Activated CD8-positive, alpha-beta T cell treated with anti-CD3 and anti-CD28 coated beads for 36 hours (primary cell): ENCODE measurements at places on chromosomes 3 and 15.

DNA sequence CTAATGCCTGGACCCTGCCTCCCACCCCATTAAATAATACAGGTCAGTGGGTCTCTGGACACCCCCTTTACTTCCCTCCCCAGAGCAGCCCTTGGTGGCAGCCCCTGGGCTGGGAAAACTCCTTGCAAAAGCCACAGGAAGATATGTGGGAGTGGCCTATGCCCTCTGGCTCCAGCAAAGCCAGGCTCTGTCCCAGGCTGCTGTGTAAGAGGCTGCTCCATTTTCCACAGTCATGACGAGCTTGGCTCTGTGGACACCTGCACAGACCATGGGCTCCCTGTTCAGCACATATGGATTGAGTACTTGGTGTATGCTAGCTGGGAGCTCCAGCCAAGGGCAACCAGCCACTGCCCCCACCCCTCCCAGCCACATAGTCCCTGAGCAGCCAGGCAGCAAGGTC is 13.0 kb downstream of the CACNA2D2 start:
- no peak for DNase-seq

- no peak for DNase-seq
Observed at GRCh38 chr15:84857418-84858004, 27.0 kb upstream of the SLC28A1 start.

DNA sequence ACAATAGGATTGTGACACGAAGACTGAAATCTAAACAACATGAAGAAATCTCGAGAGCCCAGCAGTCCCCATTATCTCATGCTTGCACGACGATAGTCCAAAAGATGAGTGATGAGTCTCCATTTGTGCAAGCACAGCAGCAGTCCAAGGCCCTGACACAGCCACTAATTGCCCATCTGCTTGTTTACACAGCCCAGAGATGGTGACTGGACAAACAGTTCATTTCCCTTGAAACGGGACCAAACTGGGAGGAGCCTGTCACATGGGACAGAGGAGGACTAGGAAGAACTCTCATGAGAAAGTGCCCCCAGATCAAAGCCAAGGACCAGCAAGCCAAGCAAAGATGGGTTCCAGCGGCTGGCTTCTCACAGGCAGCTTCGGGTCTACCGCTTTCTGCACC is 121.0 kb downstream of the GREM1 start:
- DNase-seq: no peak

DNA sequence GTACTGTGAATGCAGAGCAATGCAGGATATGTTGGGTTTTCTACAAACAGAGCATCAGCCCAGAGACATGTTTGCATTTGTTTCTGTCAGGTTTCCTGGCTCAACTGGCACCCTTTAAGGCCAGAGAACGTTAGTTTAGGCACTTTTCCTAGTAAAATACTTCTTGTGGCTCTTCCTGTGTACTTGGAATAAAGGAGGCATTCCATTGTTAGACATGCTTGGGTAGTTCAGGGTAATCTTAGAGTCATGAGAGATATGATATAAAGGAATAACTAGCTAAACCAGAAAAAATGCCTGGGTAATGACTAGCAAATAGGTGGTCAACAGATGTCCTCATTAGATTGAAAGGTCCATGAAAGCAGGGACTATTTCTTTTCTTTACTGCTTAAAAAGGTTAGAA is 60.4 kb upstream of the RBM5 start:
- DNase-seq: no peak

DNA sequence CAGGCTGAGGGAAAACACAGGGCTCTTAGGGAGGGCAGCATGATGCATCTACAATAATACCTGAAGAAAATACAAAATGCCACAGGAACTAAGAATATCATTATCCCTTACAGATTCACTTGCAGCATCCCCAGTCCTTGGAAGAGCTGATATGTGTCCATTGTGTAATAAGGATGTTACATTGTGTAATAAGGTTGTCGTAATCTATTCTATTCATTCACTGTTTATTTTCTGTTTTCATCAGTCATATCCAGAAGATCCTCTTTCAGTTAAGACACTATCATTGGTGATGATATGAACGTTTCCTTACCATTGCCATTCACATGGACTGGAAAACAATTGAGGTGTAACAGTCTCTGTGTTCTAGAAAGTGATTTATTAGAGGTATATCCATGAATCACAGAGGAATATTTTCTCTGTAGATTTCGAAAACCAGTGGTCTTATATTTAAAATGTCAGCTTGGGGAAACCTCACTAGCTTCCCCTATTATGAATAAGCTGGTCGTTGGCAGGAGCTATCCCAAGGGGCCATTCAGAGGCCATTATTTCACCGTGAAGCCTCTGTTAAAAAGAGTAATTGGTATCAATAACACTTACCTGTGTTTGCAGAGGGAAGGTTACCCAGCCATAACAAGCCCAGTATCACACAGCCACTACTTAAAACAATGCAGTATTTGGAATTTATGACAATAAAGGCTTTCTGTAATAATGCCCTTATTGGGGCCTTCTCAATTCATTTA is 241.1 kb downstream of the ZNF385D start:
- no peak for DNase-seq

DNA sequence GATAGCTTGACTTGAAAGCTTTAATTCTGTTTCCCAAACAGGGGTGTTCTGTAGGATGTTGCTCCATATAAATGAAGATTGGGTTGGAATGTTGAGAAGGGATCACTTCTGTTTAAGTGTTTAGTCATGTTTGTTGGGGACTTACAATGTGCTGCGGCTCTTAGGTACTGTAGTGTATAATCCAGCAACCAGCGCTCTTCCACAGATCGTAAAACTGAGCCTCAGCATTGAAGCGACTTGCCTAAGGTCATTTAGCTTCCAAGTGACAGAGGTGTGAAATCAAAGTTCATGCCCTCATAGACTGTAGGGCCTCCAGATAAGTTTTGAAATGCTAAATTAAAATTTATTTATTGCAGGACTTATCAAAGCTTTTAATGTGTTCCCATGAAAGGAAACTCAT is 1.8 kb downstream of the MKRN2 start:
- DNase-seq: no peak

DNA sequence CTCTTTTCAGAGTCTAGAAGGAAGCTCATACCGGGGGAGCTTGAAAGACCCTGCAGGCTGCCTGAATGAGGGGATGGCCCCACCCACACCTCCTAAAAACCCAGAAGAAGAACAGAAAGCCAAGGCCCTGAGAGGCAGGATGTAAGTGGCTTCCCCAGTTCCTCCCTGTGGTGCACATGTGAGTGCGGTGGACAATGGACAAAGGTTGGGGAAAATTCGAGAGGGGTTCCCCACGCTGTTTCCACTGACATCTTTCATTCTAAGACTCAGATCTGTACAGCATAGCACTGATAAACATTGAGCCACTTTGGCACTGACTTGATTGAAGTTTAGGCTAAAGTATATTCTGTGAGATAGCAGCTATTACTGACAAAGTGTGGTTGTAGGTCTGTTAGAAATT is 79.5 kb upstream of the UMPS start:
- peak; percentile 78 for DNase-seq

DNA sequence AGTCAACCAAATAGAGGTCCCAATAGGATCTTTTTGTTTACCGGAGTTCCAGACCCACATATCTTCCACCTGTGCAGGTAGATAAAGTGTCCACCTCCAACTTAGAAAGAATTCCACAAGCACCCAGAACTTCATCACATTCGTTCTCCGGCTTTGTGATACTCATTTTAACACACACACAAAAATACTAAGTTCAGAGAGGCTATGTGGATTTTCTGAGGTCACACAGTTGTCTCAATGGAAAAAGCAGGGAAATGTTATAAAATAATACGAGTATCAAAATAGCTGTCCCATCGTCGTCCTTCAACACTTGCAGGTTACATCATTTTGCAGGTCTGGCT is 137.5 kb downstream of the TMCO5A start:
- no peak for DNase-seq

DNA sequence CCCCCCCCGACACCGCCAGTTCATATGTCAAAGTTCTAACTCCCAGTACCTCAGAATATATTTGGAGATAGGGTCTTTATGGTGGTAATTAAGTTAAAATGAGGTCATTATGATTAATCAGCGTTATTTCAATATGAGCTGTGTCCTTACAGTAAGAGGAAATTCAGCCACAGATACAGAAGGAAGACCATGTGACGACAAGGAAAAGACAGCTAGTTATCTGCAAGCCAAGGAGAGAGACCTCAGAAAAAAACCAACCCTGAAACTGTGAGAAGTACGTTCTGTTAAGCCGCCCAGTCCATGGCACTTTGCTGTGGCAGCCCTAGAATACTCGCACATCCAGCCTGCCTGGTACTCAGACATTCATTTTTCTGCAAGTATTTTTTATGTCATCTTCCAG is 62.3 kb upstream of the ARL8B start:
- DNase-seq: no peak

GRCh38 chr3:162517110-162517509 is 1020.5 kb downstream of the OTOL1 start:
- DNase-seq: no peak

GRCh38 chr3:178226094-178226493 is 310.1 kb upstream of the KCNMB2 start:
- no peak for DNase-seq

- no peak for DNase-seq
Observed at GRCh38 chr15:45703670-45704328, 69.0 kb downstream of the SQOR start.

GRCh38 chr3:3137526-3137925 is 10.8 kb downstream of the TRNT1 start:
- no peak for DNase-seq

- peak; percentile 52 for DNase-seq
Observed at GRCh38 chr15:98952381-98952803, 55.2 kb downstream of the PGPEP1L start.

GRCh38 chr15:77821188-77821958 is 188.7 kb upstream of the LINGO1 start:
- peak; percentile 66 for DNase-seq

- DNase-seq: no peak
Observed at GRCh38 chr3:24227635-24228034, 267.0 kb downstream of the THRB start.

- DNase-seq: no peak
Observed at GRCh38 chr3:46206282-46207015, 1.7 kb downstream of the CCR1 start.

DNA sequence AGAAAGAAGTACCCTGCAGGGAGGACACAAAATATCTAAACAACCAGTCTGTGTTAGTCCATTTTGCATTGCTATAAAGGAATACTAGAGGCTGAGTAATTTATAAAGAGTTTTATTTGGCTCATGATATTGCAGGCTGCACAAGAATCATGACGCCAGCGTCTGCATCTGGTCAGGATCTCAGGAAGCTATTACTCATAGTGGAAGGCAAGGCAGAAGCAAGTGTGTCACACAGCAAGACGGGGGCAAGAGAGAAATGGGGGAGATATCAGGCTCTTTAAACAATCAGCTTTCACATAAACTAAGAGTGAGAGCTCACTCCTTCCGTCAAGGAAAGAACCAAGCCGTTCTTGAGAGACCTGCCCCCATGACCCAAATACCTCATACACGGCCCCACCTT is 614.8 kb downstream of the ZIC1 start:
- no peak for DNase-seq

- no peak for DNase-seq
Observed at GRCh38 chr15:40593165-40593564, 884 bp upstream of the KNL1 start.

DNA sequence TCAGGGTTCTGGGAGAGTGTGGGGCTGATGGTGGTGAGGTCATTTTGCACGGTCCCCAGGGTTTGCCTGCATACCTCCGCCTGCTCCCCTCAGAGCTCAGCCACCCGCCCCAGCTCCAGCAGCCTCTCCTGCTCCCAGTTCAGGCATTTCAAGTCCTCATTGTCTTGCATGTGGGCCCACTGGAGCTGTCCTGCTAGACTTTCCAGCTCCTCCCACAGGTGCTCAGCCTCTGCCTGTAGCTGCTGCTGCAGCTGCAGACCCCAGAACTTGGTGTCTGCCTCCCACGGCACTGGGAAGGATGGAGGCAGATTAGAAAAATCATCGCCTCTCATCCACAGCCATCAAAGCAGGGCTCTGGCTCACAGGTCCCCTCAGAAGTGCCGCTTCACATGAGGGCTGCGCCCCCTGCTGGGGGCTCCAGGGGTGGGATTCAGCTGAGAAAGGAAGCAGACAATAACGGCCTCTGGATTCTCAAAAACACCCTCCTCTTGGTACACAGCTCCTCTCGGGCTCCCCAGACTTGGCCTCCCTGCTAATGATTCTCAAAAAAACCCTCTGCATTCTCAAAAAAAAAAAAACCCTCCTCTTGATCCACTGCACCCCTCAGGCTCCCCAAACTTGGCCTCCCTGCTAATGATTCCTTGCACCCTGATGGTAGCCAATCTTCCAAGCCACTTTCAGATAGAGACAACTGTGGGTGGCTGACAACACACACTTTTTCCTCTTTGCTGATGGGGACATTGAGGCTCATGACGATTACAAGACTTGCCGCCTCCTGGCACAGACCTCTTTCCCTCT is 89.3 kb upstream of the C2CD4B start:
- peak; percentile 84 for DNase-seq

DNA sequence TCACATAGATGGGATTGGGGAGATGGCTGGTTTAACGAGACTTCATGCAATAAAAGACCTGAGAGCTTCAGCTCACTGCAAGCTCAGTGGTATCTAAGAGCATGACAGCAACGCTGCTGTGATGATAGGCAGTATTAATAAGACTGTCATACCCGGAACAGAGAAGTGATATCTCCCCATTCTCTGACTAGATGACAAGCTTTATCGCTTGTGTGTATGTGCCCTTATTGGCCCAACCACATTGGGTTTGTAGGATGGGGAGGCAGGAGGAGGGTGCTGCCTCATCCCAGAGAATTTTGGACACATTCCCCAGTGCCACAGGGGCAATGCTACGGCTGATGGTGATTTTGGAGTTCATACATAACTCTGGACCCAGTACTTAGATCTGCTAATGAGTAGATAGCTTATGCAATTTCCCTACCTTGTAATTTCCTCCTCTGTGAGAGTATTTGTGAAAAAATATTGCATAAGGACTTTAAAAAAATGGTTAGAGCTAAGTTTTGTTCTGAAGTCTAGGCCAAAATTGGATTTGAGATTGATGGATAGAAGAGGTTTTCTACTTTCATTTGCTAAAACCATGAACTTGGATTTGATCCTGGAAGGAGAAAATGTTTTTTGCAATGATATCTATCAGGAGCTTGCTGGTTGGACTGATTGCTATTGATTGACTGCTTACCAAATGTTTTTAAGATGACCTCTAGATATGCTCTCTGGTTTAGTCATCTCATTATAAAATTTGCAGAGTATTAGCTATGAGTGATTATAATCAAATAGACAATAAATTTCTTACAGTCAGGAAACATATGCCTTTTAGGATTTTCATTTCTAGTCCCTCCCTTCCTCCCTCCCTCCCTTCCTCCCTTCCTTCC is 14.0 kb upstream of the TMEM212 start:
- DNase-seq: no peak

- no peak for DNase-seq
Observed at GRCh38 chr15:82040390-82040789, 5.4 kb downstream of the MEX3B start.

GRCh38 chr3:195093731-195094130 is 177.2 kb downstream of the XXYLT1 start:
- DNase-seq: no peak

- DNase-seq: no peak
Observed at GRCh38 chr15:101025896-101026631, 106.9 kb downstream of the LRRK1 start.
